ENCODE measurements at places on chromosomes 4 and X. TPM values are rescaled to one million over a fixed set of nuclear protein-coding genes. Genes with fewer than 3 reads are reported as not detected.
A peak's percentile ranks its signal among the peaks of the same experiment; 100 is the strongest.

DNA sequence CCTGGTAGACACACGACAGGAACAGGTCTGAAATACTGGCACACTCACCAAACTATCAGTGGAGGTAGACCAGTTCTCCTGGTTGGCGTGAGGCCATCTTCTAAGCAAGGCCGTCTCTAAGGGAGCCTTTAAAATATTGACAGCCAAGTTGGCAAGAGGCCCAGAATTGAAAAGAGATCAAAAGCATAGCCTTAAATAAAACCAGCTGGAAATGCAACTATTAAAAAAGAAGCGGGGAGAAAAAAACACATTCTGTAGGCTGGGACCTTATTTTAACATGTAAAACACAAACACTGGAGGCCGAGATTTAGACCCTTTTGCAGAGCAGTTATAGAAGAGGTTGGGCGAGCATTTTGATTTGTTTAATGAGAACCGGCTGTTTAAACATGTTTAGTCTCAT, 233.0 kb upstream of the CLNK start:
- DNase-seq, result peak; percentile 56

DNA sequence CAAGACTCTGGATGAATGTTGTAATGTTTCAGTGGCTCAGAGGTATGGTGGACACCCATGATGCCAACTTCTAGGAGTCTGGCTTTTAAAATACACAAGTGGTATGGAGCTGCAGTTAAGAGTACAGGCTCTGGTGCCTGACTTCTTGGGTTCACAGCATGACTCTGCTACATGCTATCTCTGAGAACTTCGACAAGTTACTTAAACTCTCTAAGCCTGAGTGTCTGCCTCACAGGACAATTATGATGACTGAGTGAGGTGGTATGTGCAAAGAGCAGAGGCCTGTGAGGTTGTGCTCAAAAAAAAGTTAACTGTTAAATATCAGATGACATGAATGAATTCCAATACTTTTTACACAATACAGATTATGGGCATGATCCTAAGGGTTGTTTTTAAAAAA, 90.9 kb upstream of the SRD5A3 start:
- DNase-seq, result no peak

GRCh38 chrX:49754233-49754857, 58.6 kb upstream of the PAGE1 start:
- DNase-seq, result no peak

- no peak for DNase-seq
Measured at GRCh38 chrX:68994135-68994890, 165.5 kb downstream of the EFNB1 start.

DNA sequence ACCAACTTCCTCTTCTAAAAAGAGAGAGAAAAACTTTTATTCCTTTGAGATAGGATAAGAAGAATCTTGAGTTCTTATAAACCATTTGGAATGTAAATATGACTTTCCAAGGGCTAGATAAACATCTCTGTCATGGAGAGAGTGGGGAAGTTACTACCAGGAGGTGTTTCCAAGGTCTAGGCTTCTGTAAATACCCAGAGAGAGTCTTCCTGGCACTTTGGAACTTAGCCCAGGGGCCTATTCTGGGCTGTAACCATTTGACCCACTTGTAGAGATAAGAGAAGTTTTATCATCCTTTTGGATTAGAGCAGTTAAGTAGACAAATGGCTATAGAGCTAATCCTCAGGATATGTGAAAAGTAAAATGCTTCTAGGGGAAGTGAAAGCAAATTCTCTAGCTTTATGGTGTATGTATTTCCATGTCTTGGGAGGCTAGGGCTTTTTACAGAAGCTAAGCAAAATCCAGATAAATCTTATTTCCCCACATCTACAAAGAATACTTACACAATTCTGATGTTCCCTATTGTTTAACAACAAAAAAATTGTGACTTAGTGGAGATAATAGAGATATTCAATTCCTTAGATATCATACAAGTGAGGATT, 51.1 kb downstream of the MCUB start:
- DNase-seq, result no peak

DNA sequence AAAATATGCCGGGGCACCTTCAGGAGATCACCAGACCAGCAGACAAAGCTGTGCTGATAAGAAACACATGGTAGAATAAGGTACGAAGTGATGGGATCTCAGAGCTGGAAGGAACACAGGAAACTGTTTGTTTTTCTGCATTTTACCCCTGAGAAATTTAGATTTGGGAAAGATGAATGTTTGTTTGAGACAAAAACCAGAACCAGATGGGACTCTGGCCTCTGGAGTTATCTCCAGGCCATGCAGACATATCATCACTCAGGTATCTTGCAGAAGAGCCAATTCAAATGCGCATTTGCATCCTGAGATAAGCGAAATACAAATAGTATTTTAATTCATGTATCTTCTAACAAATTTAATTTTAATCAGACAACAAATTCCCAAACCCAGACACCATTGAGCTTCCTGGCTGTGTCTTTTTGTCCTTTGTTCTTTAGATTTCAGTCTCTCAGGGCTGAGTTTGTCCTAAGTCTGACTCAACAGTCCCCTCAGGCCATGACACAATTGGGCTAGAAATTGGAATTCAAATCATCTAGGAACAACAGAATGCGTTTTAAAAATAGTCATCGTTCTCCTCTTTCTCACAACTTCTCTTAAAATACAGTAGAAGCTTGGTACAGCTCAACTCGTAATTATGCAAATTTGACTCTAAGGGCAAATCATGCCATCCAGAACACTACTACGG, 159.0 kb downstream of the PACRGL start:
- no peak for DNase-seq

GRCh38 chr4:45062935-45063545, 336.7 kb upstream of the GNPDA2 start:
- DNase-seq, result peak; percentile 15

GRCh38 chrX:109691277-109691676, 41.8 kb downstream of the ACSL4 start:
- no peak for DNase-seq

GRCh38 chrX:66914080-66914479, 275.2 kb upstream of the EDA2R start:
- peak; percentile 25 for DNase-seq

DNA sequence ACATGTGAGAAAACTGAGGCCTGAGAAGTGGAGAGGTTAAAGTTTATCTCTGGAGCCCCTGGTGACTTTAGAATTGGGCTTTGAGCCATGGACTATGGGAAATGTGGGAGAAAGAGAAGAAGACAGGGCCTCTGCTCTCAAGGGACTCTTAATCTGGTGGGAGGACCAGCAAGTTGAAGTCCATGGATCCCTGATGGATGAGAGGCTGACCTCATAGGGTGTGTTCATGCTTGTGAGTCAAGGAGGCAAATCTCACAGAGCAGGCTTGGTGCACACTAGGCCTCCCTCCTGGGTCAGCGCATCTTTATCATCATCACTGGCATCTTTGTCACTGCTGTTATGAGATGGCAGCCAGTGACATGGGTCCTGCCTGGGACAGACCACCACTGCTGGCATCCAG, 211.9 kb downstream of the AFAP1 start:
- DNase-seq, result no peak

DNA sequence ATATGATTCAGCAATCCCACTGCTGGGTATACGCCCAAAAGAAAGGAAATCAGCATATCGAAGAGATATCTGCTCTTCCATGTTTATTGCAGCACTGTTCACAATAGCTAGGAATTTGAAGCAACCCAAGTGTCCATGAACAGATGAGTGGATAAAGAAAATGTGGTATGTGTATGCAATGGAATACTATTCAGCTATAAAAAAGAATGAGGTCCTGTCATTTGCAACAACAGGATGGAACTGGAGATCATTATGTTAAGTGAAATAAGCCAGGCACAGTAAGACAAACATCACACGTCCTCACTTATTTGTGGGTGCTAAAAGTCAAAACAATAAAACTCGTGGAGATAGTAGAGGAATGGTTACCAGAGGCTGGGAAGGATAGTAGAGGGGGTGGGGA, 153.8 kb upstream of the LEF1 start:
- no peak for DNase-seq

DNA sequence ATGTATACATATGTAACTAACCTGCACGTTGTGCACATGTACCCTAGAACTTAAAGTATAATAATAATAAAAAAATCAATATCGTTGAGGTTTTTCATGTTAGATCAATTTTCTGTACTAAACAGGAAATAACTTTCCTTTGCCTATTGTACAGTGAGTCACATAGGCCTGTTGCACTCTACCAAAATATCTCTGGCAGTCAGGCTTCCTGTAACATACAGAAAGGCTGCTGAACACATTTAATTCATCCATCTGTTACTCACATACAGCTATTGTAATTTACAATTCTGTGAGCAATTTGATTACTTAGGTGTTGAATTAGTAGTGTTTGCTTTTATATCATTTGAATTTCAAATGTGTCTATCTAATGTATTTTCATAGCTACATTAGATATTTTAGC, 427.8 kb downstream of the TMA16 start:
- DNase-seq, result no peak

DNA sequence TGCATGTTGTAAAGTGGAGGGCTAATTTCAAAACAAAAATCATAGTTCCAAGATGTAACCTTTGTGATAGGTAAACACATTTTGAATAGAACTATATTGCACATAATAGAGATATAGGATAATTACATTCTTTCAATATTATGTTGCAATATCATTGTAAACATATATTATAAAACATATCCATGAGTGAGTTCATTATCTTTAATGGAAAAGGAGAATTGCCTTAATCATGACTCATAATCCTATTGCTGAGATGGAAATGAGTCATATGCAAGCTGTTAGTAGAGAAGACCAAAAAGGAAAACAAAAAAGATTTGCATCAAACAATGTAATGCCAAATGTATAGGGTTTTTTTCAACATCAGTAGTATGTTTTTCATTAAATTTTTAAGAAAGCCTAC, 73.7 kb upstream of the WDR44 start:
- DNase-seq, result no peak

GRCh38 chrX:9356846-9357245, 108.0 kb upstream of the TBL1X start:
- no peak for DNase-seq

GRCh38 chr4:165610679-165611437, 232.1 kb downstream of the CPE start:
- no peak for DNase-seq

- no peak for DNase-seq
Measured at GRCh38 chr4:84718699-84719098, 135.8 kb downstream of the CDS1 start.

Gene TMEM271
- not detected for polyA plus RNA-seq

Gene HEPH
- 31.3 TPM for polyA plus RNA-seq

Gene GJB1
- 0.34 TPM for polyA plus RNA-seq

Gene G3BP2
- polyA plus RNA-seq, result 76.8 TPM

Gene GRID2
- polyA plus RNA-seq, result 0.63 TPM

Gene SMIM43
- polyA plus RNA-seq, result 0.25 TPM

Gene RNF212
- 4.2 TPM for polyA plus RNA-seq

Gene ANK2
- polyA plus RNA-seq, result 9.0 TPM

Gene GAR1
- polyA plus RNA-seq, result 17.2 TPM

Gene MCF2
- 0.08 TPM for polyA plus RNA-seq

Gene CENPVL2
- polyA plus RNA-seq, result not detected

Gene RENBP
- polyA plus RNA-seq, result 12.1 TPM

Gene NXF2
- polyA plus RNA-seq, result not detected

All from urinary bladder (tissue), 4 donors.